ENCODE measurements at places on chromosomes 3 and 15. TPM values are rescaled to one million over a fixed set of nuclear protein-coding genes. Genes with fewer than 3 reads are reported as not detected.

NAALADL2 gene
- 13.6 TPM for total RNA-seq

DNA sequence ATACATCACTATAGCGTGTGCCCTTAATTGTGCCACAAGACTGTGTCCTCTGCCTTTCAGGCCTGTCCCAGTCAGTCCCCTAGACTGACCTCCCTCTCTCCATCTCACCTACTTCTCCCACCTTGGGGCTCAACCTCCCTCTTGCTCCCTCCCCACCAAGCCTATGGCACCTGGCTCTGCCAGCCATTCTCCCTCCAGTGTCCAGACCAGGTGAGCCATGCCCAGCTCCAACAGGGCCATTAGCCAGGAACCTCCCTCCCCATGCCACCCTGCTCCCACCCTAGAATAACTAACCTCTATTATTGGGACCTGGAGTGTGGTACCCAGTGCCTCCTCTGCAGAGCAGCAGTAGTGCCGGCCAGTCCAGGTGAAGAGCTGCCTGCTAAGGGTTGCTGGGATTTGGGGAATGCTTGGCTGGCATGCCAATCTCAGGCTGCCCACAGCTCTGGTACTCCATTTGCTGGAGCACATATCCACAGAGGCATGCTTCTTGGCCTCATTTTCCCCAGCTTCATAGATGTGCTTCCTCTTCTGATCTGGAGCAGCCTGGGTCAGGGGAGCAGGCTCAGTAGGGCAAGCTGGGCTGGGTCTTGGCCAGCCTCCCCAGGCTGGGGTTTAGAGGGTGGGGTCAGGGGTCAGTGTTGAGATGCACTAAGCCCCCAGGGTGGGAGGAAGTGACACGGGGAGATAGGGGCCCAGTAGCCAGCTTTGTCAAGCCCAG lies 38.8 kb downstream of the SAXO2 start:
- no peak for DNase-seq

DNA sequence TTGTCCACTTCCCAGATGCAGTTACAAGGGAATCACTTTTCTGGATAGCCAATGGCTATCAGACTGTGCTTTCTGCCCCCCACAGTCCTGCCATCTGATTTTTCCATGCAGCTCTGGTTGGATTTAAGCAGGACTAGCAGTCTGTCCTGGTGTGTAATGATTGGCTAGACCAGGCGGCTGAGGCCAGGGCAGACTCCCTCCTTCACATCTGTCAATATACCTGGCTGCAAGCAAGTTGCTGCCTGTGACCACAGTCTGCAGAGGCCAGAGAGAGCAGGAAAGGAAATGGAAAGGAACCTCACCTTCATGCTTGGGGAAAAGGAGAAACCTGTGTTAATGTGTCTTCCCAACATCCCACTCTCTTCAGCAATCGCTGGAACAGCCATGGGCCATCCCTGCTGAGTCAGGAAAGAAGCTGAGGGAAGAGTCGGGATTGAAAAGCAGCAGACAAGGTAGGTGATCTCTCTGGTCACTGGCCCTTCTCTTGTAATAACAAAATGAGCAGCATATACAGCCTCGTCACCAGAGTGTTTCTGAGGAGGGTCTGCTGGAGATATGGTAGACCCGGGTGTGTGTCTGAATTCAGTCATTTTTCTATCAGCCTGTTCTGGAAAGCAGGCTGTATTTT lies 126.7 kb upstream of the PHLDB2 start:
- DNase-seq = no peak

DPPA2 gene
- total RNA-seq = not detected

DNA sequence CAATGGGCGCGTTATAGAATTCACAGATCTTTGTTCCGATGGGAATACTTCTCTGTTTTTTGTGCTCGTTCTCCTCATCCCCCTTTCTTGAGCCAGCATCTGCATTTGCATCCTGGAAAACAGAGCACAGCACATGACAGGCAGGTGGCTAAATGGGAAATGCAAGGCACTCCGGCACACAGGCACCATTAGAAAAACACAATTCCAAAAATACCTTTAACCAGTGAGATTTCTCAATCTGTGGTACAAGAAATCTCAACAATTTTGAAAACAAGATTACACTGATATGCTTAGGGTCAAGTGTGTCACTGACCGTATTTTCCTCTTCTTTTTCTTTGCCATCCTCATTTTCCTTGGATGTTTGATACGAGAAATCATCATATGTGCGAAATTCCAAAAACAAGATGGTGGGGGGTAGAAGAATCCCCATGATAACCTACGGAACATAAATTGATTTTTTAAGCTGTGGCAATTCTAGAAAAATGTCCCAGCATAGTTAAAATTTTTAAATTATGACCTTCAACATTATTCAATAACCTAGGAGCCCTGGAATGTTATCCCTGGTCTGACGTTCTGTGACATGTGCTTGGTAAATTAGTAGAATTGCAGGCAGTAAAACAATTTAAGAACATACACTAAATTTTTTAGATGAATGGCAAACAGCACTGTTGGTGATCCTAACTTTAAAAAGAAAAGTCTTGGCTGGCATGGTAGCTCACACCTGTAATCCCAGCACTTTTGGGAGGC lies 46.5 kb upstream of the MTMR10 start:
- no peak for DNase-seq
